Activated CD4-positive, alpha-beta T cell treated with anti-CD3 and anti-CD28 coated beads for 36 hours (primary cell): ENCODE measurements at places on chromosomes 3 and 15. TPM values are rescaled to one million over a fixed set of nuclear protein-coding genes. Genes with fewer than 3 reads are reported as not detected.

GRCh38 chr3:113668015-113668414, 28.4 kb downstream of the USF3 start:
- H3K27me3 ChIP-seq = no peaks in the 10 kb centered on the region
- H3K36me3 ChIP-seq = peaks cover 14% of the 10 kb centered on the region
- no peak for DNase-seq
- H3K4me3 ChIP-seq = no peak overlapping the region
- H3K27ac ChIP-seq = no peak overlapping the region

Gene GRK7
- total RNA-seq = not detected

DNA sequence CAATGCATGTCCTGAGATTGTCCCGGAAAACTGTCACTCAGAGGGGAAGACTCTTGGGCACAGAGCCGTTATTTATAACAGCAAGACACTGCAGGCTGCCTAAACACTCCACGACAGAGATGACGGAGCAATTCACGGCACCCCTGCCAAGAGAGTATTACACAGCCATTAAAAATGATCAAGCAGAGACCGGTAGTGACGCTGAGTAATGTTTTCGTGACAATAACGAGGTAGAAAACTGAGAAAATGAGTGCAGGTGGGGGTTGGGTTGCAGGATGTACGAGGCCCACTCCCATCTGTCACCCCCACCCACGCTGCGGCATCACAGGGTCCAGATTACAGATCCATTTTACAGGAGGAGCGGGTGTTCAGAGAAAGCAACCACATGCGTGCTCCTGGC, 58.9 kb upstream of the LINGO1 start:
- peaks cover 18% of the 10 kb centered on the region for H3K27me3 ChIP-seq
- no peak for DNase-seq
- no peak overlapping the region for H3K27ac ChIP-seq
- H3K4me1 ChIP-seq = no peaks in the 10 kb centered on the region
- no peak overlapping the region for H3K4me3 ChIP-seq

DNA sequence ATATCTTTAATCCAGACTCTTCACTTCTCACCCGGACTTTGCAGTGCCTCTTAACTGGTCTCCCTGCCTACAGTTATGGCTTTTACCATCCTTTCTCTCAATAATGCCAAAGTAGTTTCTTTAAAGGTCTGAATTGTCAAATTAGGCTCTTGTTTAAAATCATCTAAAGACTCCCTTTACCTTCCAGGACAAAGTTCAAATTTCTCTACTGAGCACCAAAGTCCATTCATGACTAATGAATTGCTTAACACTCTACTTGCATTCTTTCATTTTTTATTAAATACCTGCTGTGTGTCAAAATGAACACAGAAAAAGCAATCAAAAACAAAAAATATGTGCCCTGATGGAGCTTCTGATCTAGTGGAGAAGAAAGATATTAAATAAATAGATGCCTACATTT, 472.4 kb upstream of the UBE2E2 start:
- no peak overlapping the region for H3K4me3 ChIP-seq
- no peaks in the 10 kb centered on the region for H3K36me3 ChIP-seq
- no peak for DNase-seq
- no peak overlapping the region for H3K27ac ChIP-seq

Gene TPRA1
- total RNA-seq = 24.8 TPM

GRCh38 chr3:190260301-190260700, 61.9 kb downstream of the CLDN1 start:
- DNase-seq = no peak
- no peaks in the 10 kb centered on the region for H3K36me3 ChIP-seq
- H3K4me1 ChIP-seq = no peaks in the 10 kb centered on the region
- no peak overlapping the region for H3K4me3 ChIP-seq
- H3K27me3 ChIP-seq = peaks cover 7% of the 10 kb centered on the region
- no peak overlapping the region for H3K27ac ChIP-seq

GRCh38 chr15:56532721-56533460, 68.0 kb upstream of the MNS1 start:
- no peak overlapping the region for H3K4me3 ChIP-seq
- DNase-seq = no peak
- H3K36me3 ChIP-seq = no peaks in the 10 kb centered on the region
- H3K27me3 ChIP-seq = no peaks in the 10 kb centered on the region

DNA sequence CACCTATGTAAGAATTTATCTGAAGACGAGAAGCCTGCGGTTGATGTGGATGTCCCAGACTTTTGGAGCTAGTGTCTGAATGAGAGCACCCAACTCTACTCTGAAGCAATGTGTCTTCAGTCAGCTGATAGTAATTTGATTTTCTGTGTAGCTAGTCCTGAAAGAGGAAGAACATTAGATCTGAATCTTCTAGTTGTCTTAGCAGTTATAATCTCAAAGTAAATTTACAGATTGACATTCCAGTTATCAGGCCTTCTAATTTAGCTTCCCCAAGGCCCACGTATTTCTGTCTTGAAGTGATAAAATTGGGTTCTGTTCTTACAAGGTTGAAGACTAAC, 1.5 kb downstream of the TCAIM start:
- H3K4me1 ChIP-seq = peaks cover 18% of the 10 kb centered on the region
- H3K27ac ChIP-seq = peak overlapping the region; percentile 87
- H3K4me3 ChIP-seq = peak overlapping the region; percentile 90
- DNase-seq = no peak
- no peaks in the 10 kb centered on the region for H3K27me3 ChIP-seq

- no peak for DNase-seq
- H3K27me3 ChIP-seq = no peaks in the 10 kb centered on the region
- H3K4me3 ChIP-seq = no peak overlapping the region
- no peak overlapping the region for H3K27ac ChIP-seq
- H3K36me3 ChIP-seq = no peaks in the 10 kb centered on the region
These were observed 115.7 kb downstream of the AKAP13 start for GRCh38 chr15:85496151-85496550.

GRCh38 chr3:37694284-37694675, 167.4 kb upstream of the CTDSPL start:
- DNase-seq = no peak
- H3K4me1 ChIP-seq = no peaks in the 10 kb centered on the region
- H3K27ac ChIP-seq = no peak overlapping the region
- no peak overlapping the region for H3K4me3 ChIP-seq

Gene SAMD7
- total RNA-seq = not detected

DNA sequence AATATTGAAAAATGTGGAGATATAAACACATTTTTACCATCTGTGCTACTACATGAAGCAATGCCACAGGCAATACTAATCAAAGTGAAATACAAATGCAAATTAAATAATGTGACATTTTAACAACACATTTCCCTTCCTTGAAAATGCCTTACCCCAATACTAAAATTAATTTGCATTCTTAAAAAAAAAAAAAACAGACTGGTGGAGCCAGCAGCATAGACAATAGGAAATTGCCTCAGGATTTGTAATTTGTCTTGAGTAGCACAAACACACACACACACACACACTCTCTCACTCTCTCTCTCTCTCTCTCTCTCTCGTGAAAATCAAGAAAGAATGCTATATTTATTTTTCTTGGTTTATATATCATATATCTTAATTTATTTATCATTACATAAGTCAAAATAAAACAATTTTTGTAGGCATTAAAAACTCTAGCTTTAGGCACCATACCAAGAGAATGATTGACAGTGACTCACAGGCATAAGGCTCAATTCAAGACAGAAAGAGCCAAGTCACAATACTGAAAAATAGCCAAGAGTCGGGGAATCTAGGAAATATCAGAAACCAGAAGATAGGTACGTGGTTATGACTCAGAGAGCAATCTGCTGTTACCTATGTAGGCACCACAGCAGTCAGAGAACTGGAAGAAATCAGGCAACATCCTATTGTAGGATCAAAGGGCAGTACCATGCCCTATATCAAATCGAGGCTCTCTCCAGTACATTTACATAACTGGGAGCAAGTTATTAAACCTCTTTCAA, 23.0 kb downstream of the SUCNR1 start:
- H3K36me3 ChIP-seq = no peaks in the 10 kb centered on the region
- H3K27ac ChIP-seq = no peak overlapping the region
- no peak for DNase-seq
- peaks cover 4% of the 10 kb centered on the region for H3K4me1 ChIP-seq

DNA sequence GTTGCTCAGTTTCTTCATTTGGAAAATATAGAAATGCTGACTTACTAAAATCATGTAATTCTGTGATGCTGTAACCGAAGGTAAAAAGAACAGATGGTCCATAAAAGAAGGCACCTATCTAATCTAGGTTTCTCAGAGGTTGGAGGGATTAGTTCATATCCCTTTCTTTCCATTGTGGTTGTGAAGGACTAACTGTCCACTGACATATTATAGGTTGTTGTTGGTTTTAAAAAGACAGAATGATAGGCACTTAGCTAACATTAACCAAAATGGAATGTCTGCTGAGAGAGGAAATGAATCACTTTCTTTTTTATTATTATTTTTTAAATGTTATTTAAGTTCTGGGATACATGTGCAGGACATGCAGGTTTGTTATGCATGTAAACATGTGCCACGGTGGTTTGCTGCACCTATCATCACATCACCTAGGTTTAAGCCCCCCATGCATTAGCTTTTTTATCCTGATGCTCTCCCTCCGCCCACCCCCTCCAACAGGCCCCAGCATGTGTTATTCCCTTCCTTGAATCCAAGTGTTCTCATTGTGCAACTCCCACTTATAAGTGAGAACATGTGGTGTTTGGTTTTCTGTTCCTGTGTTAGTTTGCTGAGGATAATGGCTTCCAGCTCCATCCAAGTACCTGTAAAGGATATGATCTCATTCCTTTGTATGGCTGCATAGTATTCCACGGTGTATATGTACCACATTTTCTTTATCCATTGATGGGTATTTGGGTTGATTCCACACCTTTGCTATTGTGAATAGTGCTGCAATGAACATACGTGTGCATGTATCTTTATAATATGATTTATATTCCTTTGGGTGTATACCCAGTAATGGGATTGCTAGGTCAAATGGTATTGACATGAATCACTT, 45.8 kb downstream of the ALDH1A2 start:
- DNase-seq = no peak
- peaks cover 5% of the 10 kb centered on the region for H3K36me3 ChIP-seq
- peaks cover 12% of the 10 kb centered on the region for H3K27me3 ChIP-seq
- no peak overlapping the region for H3K4me3 ChIP-seq
- no peak overlapping the region for H3K27ac ChIP-seq

Gene TADA3
- total RNA-seq = 80.7 TPM
